ENCODE measurements at places on chromosomes 12 and 14. TPM values are rescaled to one million over a fixed set of nuclear protein-coding genes. Genes with fewer than 3 reads are reported as not detected.

The TEX52 gene
- total RNA-seq: not detected

The TMEM117 gene
- total RNA-seq: 3.7 TPM

The WASHC4 gene
- total RNA-seq: 29.8 TPM

The CEP128 gene
- total RNA-seq: 1.4 TPM

The LALBA gene
- not detected for total RNA-seq

The FAM234B gene
- 8.1 TPM for total RNA-seq

The TAS2R19 gene
- total RNA-seq: not detected

The TMTC1 gene
- 30.9 TPM for total RNA-seq

The FAM177A1 gene
- total RNA-seq: 11.4 TPM

The NCOR2 gene
- 50.0 TPM for total RNA-seq

Data from epithelial cell of alveolus of lung (primary cell).